Fibroblast of the conjunctiva (primary cell): ENCODE measurements at places on chromosomes 7 and 10.

GRCh38 chr7:22318376-22318775 lies 38.6 kb downstream of the RAPGEF5 start:
- no peak for DNase-seq

DNA sequence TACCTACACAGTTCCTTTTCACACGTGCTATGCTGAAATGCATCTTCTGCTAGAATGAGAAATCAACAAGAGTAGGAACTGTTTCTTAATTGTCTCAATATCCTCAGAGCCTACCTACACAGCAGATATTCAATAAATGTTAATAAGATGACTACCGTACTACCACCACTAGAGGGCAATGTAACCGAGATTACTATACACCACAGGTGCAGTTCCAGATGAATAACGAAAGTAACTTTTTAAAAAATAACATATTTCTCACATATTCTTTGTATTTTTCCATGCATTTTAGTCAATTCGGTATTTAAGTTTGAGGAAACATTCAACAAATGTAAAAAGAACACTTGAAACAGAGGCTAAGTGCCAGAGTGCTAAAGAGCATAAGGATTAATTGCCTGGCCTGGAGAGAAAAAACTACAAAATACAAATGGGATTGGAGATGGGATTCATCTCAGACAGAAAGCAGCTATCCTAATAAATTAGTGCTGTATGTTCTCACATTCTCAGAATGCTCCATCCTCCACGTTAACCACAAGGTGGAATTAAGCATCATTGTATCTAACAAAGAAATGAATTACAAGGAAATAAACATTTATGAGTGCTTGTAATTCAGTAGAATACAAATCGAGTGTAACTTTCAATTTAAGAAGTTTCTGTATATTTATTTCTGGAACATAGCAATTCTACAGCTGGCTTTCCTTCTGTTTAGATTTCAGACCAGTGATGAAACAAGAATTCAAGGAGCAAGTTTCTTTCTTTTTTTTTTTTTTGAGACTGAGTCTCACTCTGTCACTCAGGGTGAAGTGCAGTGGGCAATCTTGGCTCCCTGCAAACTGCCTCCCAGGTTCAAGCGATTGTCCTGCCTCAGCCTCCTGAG lies 20.3 kb upstream of the HECTD2 start:
- peak; percentile 61 for DNase-seq

- DNase-seq: no peak
Observed at GRCh38 chr10:83978681-83979383, 160.5 kb upstream of the GHITM start.

- no peak for DNase-seq
Observed at GRCh38 chr10:30186371-30186875, 127.0 kb upstream of the JCAD start.

DNA sequence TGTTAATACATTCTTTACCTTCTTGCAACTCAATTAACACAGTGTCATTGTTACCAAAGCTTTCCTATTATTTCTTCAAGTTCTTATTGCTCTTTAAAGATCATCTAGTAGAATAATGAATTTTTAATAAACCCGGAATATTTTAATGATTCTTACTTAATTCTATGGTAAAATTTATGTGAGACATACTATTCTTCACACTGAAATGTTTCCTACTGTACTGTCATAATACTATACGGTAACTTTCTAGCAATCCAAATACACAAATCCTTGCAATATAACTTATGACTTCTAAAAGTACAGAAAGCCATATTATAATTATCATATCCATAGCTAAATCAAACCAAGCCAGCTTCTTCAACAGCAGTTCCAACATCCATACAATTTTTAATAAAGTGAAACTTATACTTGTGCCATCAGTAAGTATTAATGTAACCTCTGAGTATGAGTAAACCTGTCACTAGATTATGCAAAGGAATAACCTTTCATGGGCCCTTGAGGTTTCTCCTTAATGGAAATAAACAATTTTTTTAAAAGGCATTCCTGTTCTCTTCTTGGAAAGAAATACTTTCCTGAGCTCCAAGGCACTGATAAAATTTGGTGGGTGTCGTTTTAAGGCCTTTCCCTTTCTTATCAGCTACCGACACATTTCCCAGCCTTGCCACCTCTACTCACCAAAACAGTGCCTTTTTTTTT lies 87.4 kb downstream of the IMMP2L start:
- DNase-seq: no peak

DNA sequence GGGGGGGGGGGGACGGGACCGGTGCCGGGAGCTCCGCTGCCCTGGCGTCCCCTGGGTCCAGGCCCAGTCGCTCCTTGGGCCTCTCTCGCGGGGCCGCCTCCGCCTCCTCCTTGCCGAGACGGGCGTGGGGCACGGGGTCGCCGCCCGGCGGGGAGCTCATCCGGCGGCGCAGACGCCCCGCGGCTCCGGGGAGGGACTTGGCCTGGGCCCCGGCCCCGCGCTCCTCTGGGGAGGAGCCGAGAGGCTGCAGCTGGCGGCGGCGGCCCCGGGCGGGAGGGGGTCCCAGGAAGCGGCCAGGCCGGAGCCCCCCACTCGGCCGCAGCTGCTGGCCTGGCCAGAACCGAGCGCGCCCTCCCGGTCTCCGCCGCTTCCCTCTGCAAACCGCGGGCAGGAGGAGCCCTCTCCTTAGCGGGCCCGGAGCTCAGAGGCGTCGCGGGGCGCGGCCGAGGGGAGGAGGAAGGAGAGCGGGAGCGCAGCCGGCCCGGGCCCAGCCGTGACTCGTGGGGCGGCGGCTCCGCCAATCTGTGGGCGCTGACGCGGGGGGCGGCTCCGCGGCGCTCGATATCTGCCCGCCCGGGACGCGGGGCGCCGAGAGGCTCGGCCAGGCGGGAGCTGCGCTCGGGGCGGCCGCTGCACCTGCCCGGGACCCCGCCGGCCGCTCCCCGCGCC lies at the start of gene FAM20C:
TSS of gene FAM20C (plus strand) at position 591 of the 669 bp plus-strand sequence. CDS start 629 bp downstream, outside the sequence.
- peak; percentile 38 for DNase-seq

DNA sequence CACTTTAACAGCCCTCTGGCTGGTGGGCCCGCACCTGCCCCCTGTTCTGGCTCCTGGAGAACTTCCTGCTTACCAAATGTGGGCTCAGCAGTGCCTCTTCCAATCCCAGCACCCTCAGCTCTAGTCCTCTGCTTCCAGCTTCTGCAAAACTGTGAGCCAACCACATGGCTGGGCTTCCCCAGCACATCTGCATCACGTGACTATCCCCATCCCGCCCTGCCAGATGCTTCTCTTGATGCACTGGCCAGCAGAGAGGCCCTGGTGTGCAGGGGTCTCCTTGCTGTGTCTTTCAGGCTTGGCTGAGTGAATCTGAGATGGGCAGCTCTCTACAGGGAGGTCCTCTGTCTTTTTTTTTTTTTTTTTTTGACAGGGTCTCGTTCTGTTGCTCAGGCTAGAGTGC lies 43.8 kb upstream of the DMBT1 start:
- DNase-seq: no peak

GRCh38 chr7:49486974-49487829 lies 286.2 kb upstream of the VWC2 start:
- no peak for DNase-seq

- DNase-seq: no peak
Observed at GRCh38 chr7:71409550-71410157, 277.7 kb downstream of the GALNT17 start.

GRCh38 chr7:134831862-134832261 lies 52.4 kb downstream of the CALD1 start:
- DNase-seq: no peak

DNA sequence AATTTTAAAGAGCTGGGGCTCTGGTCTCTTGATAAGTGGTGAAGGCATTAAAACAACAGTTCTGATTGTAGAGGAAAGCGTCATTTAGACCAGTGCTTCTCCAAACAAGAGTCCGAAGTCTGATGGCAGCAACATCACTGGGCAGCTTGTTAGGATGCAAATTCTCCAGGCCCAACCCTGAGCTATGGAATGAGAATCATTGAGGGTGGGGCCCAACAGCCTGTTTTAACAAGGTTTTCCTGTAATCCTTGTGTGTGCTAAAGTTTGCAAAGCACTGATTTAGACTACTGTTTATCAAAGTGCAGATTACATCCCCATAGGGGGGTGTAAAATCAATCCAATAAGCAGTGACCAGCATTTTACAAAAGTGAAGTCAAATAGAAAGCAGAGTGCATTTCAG lies 2.6 kb upstream of the ZNRF2 start:
- no peak for DNase-seq
